SW 1271 (cell line): ENCODE measurements at places on chromosomes 5 and 9.

GRCh38 chr5:176748073-176748966, 62.0 kb upstream of the UNC5A start:
- DNase-seq = no peak

GRCh38 chr5:104843822-104844221, 1281.2 kb upstream of the NUDT12 start:
- DNase-seq = no peak

DNA sequence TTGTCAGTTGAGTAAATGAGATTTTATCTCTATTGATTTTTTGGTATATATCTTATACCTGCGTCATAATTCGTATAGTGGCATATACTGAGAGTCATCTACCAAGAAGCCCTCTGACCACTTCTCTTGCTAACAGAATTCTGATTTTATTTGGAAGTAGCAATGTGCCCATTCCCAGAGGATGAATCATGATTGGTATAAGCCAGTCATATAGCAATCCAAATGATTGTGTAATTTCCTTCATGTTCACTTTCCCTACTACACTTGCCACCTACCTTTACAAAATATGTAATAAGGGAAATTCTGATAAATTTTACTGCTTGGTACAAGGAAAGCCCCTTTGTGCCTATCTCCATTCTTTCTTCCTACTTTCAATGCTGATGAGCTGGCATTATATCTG, 16.1 kb upstream of the ZNF462 start:
- DNase-seq = no peak

DNA sequence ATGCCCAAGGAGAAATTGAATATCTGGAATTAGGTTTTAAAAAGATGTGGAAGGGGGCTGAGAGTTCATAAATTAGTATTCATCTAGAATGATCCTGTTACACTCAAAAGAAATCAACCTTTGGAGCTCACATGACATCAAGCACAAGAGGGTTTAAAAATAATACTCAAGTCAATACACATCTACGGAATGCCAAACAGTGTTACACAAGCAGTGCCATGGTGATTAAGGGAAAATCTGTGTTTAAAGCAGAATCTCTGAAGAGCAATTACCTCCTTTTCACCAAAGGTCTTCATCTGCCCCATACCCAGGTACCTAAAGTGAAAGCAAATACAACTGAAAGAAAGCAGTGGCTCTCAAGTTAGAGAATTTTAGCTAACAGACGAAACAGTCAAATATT, 261.6 kb downstream of the NFIB start:
- no peak for DNase-seq

DNA sequence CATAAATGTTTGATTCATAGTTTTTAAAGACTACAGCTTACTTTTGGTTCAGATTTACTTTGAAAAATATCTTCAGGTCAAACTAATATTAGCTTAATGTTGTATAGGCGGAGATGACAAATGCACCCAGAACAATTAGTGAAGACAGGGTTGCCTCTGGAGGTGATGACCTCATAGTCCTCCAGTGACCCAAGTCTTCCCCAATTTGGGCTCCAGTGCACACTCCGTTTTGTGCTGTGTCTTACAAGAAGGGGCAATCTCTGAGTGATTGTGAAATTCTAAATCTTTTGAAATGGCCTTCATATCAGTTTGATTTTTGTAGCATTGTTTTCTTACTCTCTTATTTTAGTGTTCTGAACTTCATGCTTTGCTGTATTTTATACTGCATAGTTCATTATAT, 57.6 kb downstream of the DENND4C start:
- DNase-seq = no peak

DNA sequence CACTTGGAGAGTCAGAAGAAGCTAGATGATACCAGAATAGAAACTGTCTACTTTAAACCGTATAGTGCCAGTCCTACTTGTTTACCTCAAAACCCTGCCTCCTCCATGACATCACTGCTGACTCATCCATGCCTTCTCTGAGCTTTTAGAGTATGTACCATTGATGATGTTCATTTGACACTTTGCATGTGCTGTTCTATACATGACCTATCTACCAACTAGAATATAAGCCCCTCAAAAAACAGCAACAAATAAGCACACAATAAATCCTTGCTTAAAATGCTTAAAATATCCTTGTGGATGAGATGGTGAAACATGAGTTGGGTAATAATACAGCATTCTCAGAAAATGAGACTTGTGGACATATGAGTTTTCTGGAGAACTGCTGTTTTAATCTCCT, 2.6 kb downstream of the CTNNAL1 start:
- DNase-seq = peak; percentile 43

- no peak for DNase-seq
Observed at GRCh38 chr9:8539681-8540197, 740.2 kb upstream of the DMAC1 start.

- DNase-seq = no peak
Observed at GRCh38 chr5:77259476-77259875, 49.0 kb downstream of the PDE8B start.

DNA sequence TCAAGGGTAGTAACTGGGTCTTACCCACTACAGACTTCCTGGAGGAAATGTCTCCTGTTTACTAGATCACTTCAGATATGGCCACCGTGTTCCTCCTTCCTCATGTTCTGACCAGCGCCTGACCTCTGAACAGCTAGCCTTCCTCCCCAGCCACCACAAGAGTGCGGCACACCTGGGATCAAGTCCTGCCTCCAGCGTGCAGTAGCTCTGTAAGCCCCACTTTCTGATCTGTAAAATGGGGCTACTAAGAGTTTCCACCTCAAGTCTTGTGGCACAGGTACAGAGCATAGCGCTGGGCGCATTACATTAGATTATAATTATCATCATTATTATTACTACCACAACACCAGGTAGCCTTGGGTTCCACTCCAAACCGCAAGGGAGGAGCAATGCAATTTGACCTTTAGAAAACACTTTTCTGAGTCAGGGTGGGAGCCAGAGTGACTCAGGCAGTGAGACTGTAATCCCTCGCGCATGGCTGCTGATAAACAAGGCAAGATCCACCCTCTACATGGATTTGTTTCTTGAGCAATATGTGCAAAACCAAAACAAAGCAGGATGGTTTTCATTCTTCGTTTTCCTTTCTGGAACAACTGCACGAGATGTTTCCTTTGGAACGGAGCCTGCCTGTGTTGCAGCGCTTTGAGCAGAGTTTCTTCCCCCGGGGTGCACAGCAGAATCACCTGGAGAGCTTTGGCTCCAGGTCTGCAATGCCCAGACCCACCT, 65.0 kb upstream of the ANGPTL2 start:
- no peak for DNase-seq

- no peak for DNase-seq
Observed at GRCh38 chr5:2511706-2512105, 239.8 kb downstream of the IRX2 start.

DNA sequence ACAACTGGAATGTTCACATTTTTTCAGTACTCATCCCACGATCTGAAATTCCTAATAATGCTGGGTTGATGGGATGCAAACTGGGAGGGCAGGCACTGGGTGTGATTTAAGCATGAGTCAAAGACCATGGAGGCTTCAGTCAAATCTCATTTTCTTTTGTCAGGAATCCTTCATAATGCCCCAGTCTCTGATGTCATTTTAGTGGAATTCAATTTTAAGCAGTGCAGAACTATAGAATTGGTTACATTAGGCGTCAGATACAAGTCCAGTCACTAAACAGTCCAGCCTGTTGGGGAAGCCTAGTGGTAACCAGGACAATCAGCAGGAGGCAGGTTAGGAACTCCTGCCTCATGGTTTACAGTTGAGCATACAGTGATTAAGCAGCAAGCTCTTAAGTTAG, 41.0 kb upstream of the TMEM215 start:
- no peak for DNase-seq

DNA sequence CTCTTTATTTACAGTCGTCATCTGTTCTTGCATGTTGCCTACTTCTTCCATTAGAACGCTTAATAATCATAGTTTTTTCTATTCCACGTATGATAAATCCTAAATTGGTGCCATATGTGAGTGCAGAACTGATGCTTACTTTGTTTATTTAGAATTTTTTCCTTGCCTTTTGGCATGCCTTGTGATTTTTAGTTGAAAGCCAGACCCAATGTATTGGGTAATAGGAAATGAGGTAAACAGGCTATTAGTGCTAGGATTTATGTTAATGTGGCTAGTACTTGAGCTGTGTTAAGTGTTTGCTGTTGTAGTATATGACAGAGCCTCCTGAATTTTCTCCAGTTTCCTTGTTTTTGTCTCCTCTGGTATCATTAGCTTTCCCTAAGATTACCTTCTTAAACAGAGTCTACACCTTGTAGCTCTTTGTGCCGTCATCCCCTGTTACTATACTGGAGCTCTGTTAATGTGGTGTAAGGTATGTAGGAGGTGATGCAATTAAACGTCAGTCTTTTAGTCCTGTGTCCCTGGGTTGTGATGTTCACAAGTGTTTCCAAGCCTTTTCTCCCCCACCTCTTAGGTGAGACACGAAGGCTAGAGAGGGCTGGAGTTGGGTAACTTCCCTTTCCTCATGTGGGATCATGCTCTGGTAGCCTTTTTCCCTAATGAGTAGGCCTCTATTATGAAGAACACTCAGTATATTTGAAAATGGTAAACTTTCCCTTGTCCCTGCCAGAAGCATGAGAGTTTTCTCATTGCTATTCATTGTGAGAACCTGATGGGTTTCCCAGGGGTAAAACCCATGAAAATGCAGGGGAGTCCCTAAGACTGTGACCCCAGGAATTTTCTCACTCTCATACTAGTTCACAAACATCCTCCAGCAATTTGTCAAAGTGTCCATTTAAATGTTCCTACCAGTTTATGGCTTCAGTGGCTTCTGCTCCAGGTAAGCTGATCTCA, 21.2 kb downstream of the SPATA31D3 start:
- DNase-seq = no peak

- no peak for DNase-seq
Observed at GRCh38 chr5:68373050-68373449, 157.5 kb downstream of the PIK3R1 start.

DNA sequence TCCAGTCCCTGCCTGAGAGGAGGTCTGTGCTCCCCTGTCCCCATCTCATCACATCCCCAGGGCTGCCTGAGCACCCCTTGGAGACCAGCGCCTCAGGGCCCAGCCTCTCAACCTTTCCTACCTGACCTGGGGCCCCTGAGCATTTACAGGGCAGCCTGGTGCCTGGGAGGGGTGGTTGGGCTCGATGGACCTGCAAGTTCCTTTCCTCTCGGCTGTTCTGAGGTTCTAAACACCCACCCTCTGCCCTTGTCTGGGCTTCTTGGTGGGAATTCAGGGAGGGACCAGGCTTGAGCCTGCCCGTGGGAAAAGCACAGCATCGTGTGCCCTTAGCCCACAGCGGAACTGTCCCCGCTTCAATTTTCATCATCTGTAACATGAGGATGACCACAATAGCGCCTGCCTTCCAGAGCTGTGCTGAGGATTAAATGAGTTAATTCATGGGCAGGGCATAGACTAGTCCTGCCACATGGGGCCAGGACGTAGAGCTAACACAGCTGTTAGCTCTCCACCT, 91.0 kb upstream of the SH3PXD2B start:
- DNase-seq = no peak

DNA sequence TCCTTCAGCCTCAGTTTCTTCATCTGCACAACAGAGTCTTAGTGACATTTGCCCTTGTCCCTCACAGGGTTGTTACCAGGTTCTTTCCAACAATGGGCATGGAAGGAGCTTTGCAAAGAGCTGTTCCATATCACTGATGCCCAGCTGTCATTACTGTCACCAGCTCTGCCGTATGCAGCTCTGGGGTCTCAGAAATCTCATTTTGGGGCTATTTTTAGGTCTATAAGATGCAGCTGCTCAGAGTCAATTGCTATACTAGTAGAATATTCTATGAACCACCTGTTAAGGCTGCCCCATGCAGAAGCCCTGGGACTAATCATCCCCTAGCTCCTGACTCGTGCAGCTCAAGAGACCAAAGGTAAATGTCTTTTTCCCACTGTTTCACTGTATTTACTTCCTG, 105.1 kb upstream of the TNPO1 start:
- no peak for DNase-seq

DNA sequence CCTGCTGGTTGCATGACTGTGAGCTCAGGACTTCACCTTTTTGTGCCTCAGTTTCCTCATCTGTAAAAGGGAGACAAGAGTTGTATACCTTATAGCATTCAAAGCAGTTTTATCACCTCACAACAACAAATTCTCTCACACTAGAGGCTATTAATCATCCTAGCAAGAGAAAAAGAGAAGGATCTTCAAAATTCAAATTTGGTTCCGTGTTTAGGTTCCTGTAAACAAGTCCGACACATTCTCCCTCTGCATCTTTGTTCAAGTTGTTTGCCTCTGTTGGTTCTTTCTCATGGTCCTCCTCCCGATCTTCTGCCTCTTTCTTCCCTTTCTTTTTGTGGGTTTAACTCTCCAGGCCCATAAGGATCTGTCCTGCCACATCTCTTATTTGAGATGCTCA, 218.0 kb downstream of the PIK3R1 start:
- DNase-seq = no peak

DNA sequence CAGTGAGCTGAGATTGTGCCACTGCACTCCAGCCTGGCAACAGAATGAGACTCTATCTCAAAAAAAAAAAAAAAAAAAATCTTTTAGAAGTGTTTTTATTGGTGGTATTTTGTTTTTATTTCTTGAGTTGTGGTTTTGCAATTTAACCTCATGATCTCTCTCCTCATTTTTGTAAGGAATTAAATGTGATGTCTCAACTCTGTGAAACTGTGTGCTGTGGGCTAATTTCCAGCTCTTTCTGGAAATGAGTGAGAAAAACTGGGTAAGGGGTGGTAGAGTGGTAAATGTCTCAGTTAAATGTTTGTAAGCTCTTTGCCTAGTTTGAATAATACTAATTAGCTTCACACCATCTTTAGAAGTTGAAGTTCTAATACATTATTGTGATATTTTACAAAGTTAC, 29.0 kb downstream of the ACO1 start:
- no peak for DNase-seq

DNA sequence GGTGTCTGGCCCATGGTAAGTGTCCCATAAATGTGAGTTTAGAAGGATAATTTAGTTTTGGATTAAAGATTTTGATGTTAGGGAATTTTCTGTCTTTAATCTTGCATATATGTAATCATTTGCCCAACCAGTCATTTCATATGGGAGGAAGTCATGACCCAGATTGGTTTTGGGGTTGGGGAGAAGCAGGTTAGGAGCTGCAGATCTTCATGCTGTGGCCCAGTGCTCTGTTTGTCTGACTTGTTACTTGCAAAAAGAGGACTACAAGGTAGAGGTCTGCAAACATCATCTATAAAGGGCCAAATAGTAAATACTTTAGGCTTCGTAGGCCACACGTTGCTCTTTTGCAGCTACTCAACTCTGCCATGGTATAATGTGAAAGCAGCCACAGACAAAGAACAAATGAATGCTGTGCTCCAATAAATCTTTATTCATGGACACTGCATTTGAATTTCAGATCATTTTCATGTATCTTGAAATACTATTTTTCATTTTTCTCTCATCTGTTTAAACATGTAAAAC, 16.8 kb downstream of the OSTF1 start:
- no peak for DNase-seq
